ENCODE measurements at places on chromosomes 5 and 9. TPM values are rescaled to one million over a fixed set of nuclear protein-coding genes. Genes with fewer than 3 reads are reported as not detected.

Gene NTNG2
- 1.4 TPM for total RNA-seq

Gene ECPAS
- total RNA-seq = 108 TPM

Gene PAX5
- not detected for total RNA-seq

Gene GDA
- total RNA-seq = 3.1 TPM

Gene ADGRV1
- total RNA-seq = not detected

Gene SLC36A2
- total RNA-seq = 0.60 TPM

DNA sequence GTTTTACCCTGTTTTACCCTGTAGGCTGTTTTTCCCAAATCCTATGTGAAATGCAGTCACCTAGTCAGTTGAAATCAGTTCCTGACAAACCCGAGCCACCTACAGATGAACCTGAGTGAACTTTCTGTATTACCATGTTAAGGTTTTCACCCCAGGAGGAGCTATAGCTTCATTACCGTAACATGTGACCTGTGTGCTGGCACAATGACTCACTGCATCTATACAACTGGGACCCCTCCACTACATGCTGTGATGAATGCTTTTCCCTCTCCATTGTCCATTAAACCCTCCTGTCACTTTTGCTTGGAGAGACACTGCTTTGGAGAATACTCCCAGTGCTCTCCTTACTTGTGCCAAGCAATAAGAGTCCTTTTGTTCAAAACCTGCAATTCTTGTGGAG is 1974.8 kb downstream of the EFNA5 start:
- DNase-seq = no peak

GRCh38 chr9:105308461-105309341 is 64.2 kb downstream of the SLC44A1 start:
- no peak for DNase-seq

GRCh38 chr5:109939116-109939682 is 249.5 kb downstream of the MAN2A1 start:
- DNase-seq = no peak

DNA sequence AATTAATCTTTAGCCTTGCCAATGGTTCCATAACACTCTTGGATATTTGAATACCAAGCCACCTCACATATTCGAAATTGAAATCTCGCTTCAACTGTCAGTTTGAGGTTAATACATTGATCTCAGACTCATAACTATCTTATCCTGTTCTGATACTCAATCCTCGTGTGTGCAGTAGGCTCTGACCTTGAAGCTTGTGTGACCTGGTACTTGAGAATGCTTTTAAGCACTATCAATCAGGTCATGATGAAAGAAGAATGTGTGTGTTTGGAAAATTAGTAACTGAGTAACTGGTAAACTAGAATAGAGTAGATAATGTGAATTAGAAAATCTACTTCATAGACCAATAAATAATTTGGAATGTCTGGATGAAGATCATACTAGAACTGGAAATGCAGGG is 1266.7 kb downstream of the MAT2B start:
- DNase-seq = no peak

DNA sequence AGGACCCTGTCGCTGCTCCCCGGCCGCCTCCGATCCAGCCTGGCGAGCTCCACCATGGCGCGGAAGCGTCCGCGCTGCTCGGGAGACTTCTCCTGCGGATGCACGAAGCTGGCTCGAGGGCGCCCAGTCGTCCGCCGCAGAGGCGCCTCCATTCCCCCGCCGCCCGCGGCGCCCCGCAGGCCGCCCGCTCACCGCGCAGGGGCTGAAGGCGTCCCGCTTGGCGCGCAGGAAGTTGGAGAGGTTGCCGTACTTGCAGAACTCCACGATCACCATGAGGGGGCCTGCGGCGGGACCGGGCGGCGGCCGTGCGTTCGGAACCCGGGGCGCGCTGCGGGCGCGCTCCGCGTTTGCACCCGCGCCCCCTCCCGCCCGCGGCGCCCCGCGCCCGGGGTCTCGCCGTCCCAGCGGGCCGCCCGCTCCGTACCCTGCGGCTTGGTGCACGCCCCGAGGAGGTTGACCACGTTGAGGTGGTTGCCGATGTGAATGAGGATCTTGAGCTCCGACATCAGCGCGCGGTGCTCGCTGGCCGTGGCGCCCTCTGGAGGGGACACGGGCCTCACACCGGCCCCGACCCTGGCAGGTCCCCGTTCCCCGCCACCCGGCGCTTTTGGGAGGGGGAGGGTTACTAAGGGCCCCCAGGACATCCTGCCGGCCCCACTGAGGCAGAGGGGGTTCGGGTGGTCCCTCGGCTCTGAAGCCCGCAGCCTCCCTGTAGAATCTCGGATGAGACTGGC is 27.7 kb upstream of the SCGB3A1 start:
- DNase-seq = no peak

DNA sequence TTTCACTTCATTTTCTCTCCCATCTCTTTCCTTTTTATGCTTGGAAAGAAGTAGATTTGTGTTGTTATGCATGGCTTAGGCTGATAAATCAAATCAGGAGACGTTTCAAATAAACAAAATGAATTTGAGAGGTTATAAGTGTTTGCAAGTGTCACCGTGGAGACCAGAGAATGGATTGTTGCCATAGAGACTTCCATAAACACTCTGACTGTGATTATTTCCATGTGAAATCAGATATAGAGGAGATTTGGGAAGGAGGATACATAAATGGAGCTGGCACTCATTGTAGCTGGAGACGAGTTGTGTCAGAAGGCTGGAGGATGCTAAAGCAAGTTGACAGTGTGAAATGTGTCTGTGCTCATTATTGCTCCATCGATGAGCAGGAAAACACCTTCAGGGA is 84.2 kb upstream of the PCSK1 start:
- no peak for DNase-seq

- no peak for DNase-seq
These were observed 423.7 kb upstream of the ST8SIA4 start for GRCh38 chr5:101326766-101327165.

- no peak for DNase-seq
These were observed 48.9 kb downstream of the TJP2 start for GRCh38 chr9:69222970-69223369.

- no peak for DNase-seq
These were observed 11.8 kb upstream of the EXOC3 start for GRCh38 chr5:431001-431710.

- DNase-seq = no peak
These were observed 66.9 kb downstream of the SYK start for GRCh38 chr9:90868555-90868954.

- DNase-seq = no peak
These were observed 49.0 kb downstream of the SECISBP2 start for GRCh38 chr9:89367281-89367680.

GRCh38 chr9:18457510-18457909 is 16.4 kb upstream of the ADAMTSL1 start:
- DNase-seq = no peak

DNA sequence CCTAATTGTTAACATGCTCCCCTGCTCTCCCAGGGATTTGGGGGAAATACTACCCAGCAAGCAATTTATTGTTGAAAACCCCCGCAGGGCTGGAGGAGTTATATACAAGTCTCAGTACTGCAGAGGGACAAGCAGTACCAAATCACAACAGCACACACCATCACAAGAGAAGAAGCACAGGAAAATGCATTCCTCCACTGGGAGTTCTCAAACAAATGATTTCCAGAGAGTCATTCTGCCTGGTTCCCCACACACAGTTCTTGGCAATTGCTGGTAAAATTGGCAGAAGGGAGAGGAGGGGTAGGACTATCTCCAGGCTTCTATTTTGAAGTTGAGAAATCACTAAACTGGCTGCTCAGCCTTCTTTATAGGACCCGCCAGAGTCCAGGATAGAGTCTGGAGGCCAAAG is 16.8 kb downstream of the SIL1 start:
- DNase-seq = no peak

DNA sequence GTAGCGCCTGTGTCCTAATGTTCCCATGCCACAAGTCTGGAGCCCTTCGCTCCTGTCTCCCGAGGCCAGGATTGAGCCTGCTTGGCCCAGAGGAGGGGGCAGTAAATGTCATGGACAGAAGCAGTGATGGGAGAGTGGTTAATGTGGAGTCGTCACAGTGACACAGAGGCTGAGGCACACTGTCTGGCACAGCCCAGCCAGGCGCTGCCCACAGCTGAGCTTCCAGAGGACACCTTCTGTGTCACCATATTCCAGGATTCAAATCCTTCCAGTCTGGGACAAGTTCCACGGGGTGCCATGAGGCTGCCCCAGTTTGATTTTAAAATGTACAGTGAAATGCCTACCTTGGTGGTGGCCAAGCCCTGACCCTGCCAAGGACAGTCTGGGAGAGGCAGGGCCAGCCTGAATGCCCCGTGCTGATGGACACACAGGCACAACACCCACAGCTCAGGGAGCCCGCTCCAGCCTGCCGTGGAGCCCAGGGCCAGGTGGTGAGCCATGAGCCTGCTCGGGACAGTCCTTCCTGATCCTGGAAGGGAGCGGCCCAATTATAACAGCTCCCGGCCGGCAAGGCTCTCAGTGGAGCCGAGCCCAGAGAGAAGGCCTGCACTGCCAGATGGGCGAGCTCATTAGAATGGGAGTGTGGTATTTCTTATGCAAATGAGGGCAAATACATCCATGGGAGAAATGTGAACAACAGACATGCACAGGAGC is 99.1 kb upstream of the RUFY1 start:
- no peak for DNase-seq

DNA sequence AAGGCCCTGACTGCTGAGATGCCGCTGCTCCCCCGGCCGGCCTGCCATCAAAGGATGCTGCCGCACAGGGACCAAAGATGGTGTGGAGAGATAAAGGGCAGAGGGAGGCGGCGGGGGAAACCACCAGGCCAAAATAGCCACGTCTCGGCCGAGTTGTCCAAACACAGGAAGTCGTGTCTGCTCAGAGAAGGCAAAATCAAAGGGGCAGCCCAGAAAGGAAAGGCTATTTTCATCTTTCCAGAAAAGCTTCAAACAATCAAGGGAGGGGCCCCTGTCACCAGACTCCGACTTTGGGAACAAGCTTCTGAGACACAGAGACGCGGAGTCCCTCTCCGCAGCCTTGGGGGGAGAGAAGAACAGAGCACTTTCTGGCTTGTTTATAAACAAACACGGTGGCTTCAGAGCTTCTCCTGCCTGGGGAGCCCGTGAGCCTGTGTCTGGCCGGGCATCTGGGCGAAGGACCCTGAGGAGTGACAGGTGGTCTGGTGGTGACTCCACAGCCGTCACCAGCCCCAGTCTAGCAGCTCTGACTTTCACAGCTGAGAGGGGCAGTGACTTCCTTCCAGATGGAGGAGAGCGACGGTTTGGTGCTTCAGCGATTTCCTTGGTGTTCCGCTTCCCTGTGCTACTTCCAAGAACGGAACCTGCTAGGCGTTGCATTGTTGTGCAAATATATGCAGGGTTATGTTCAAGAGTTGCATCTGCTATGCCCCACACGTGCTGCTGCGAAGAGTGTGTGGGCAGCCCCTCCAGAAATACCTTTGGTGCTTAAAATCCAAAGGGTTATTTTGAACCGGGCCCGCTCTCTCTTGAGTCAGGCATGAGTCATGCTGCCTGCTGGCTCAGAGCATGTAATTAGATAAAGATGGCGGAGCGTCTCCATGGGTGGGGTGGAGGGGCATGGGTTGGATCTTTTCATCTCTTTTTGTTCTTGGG is 24.0 kb downstream of the ADAMTSL2 start:
- DNase-seq = no peak

DNA sequence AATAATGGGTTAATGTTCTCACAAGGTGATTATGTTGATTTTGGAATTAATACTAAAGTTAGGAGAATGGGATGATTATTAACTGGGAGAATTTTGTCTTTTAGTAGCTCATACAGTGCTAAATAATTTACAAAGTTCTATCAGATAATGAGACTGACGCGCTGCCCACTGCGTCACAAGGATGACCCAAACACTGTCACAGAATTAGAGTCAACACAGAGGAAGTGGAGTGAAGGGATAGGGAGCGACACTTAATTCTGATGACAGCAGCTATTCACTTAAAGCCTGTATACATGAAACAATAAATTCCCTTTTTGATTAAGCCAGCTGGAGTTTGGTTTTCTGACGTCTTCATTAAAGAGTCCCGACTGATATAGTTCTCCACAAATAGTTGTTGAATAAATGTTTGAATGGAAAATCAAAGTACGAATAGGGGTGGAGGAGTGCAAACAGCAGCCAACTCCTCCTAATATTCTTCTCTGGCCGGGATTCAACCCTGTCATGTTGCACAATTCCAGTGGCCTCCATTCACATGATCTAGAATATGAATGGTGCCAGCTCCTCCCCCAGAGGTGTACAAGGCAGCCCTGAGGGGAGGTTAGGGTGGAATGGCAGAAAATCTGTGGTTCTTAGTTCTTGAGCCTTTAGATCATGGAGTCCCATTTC is 140.3 kb downstream of the PCSK1 start:
- no peak for DNase-seq

DNA sequence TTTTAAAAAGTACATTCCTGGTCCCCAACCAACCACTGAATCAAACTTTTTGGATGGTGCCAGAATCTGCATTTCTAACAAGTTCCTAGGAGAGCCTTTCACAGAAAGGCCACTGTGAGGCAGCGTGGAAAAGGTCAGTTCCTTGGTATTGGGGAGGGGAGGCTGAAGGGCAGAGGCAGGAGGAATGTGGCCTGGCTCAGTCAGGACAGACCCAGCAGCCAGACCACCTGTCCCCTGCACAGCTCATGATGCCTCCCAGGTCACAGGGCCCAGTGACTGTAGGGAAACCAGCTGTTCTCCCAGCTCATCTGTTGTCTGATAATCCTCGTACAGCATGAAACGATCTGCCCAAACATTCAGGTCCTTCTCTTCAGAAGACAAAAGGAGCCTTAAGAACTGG is 132.9 kb downstream of the LHFPL2 start:
- DNase-seq = no peak

- no peak for DNase-seq
These were observed 57.8 kb downstream of the C9orf153 start for GRCh38 chr9:86201474-86202337.
